ENCODE measurements at places on chromosomes 4 and X. TPM values are rescaled to one million over a fixed set of nuclear protein-coding genes. Genes with fewer than 3 reads are reported as not detected.

DNA sequence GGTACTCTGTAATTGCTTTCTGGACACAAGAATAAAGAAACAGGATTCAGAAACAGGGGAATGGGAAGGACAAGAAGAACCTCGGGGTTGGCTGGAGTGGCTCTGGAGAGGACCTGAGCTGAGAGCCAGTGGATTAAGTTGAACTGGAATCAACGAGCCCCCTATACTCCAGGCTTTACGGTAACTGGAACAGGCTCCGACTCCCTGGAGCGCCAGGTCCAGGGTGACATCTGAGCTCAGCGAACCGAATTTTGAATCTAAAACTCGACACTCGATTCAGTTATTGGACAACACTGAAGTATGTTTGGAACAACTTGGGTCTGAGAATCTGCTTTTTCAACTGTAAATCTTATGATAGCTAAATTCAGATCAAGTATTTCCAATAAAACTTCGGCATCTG lies 23.9 kb downstream of the HMX1 start:
- H3K27ac ChIP-seq, result no peak overlapping the region
- peaks cover 39% of the 10 kb centered on the region for H3K27me3 ChIP-seq
- DNase-seq, result no peak
- no peaks in the 10 kb centered on the region for H3K4me1 ChIP-seq
- no peak overlapping the region for H3K4me3 ChIP-seq
- H3K36me3 ChIP-seq, result no peaks in the 10 kb centered on the region

DNA sequence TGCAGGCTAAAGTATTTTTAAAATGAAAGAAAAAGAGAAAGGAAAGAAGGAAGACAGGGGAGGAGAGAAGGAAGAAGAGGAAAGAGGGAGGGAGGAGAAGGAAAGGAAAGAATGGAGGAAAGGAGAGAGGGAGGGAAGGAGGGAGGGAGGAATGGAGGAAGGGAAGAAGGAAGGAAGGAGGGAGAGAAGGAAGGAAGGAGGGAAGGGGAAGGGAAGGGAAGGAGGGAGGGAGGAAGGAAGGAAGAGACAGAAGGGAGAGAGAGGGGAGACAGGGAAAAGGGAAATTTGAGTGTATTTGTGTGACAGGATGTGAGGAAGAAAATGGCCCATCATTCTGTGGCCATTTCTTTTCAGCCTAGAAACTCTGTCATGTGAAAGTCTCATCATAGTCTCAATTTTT lies 14.9 kb upstream of the PLAC1 start:
- H3K4me3 ChIP-seq, result no peak overlapping the region
- H3K4me1 ChIP-seq, result peaks cover 40% of the 10 kb centered on the region
- no peaks in the 10 kb centered on the region for H3K27me3 ChIP-seq
- no peak for DNase-seq

- no peak for DNase-seq
- H3K4me3 ChIP-seq, result no peak overlapping the region
- no peaks in the 10 kb centered on the region for H3K27me3 ChIP-seq
- H3K4me1 ChIP-seq, result no peaks in the 10 kb centered on the region
- H3K27ac ChIP-seq, result no peak overlapping the region
Observed at GRCh38 chrX:17994429-17994828, 133.3 kb upstream of the RAI2 start.

DNA sequence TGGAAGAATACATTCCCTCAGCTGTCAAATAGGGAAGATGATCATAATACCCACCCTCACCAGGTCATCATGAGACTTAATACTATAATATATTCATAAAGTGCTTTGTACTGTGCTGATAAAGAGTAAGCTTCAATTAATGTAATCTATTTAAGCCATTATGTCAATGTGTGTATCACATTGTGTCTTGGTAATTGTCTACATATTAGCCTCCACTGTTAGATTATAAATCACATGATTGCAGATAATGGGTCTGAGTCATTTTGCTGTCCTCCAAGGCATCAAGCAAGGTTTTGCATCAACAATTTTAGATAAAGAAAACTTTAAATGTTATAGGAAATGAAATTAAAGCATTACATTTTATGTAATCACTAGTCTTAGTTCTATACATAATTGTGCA lies 45.2 kb upstream of the CEP135 start:
- no peak for DNase-seq
- no peak overlapping the region for H3K27ac ChIP-seq
- peaks cover 46% of the 10 kb centered on the region for H3K36me3 ChIP-seq
- H3K27me3 ChIP-seq, result no peaks in the 10 kb centered on the region

- H3K4me1 ChIP-seq, result peaks cover 6% of the 10 kb centered on the region
- no peak for DNase-seq
- no peak overlapping the region for H3K4me3 ChIP-seq
- no peak overlapping the region for H3K27ac ChIP-seq
Observed at GRCh38 chrX:84216881-84217280, 28.9 kb upstream of the RPS6KA6 start.

DNA sequence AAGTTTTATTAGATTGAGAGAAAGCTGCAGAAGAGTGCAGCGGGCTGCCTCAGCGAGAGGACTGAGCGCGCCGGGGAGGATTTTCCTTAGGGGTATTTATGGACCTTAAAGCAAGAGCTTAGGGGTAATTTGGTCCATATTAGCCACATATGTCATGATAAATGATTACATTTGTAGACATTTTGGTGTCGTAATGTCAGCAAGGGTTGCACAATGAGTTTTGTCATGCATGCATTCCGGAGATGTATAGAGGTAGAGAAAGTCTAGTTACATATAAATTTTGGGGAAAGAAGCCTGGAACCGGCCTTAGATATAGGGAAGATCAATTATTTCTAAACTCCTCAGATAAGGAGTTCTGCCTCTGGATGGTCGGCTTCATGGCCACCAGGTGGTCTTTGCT lies 10.0 kb downstream of the MGST2 start:
- no peak overlapping the region for H3K27ac ChIP-seq
- H3K27me3 ChIP-seq, result no peaks in the 10 kb centered on the region
- no peak overlapping the region for H3K4me3 ChIP-seq

DNA sequence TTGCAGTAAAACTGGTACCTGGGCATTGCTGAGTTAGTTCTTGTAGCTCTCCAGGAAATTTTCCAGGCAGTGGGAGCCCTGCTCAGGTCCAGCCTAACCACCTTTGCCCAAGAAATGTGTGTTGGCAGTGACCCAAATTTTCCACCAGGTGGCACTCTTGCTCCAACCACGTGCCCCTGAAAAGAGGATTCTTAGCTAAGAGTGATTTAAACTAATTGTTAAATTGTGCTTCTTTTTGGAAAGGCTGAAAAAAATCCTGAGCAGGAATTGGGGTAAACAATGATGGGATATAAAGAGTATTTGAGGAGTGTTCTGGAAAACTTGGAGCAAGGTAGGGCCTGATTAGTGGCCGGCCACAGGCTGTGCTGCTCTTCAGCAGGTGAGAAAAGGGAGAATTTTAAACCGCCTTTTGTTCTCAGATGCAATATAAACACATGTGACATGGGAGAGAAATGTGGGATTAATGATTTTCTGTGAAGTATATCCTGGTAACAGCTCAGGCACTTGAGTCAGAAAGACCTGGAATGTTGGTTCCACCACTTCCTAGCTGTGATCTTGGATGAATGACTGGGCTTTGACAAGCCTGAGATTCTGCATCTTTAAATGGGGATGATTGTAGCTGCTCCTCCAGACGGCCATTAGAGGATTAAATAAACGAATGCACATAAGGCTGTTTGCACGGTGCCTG lies 219.6 kb downstream of the PTTG2 start:
- peaks cover 21% of the 10 kb centered on the region for H3K4me1 ChIP-seq
- peak; percentile 73 for DNase-seq
- no peaks in the 10 kb centered on the region for H3K27me3 ChIP-seq
- no peak overlapping the region for H3K4me3 ChIP-seq
- H3K27ac ChIP-seq, result peak overlapping the region; percentile 8
- no peaks in the 10 kb centered on the region for H3K36me3 ChIP-seq

DNA sequence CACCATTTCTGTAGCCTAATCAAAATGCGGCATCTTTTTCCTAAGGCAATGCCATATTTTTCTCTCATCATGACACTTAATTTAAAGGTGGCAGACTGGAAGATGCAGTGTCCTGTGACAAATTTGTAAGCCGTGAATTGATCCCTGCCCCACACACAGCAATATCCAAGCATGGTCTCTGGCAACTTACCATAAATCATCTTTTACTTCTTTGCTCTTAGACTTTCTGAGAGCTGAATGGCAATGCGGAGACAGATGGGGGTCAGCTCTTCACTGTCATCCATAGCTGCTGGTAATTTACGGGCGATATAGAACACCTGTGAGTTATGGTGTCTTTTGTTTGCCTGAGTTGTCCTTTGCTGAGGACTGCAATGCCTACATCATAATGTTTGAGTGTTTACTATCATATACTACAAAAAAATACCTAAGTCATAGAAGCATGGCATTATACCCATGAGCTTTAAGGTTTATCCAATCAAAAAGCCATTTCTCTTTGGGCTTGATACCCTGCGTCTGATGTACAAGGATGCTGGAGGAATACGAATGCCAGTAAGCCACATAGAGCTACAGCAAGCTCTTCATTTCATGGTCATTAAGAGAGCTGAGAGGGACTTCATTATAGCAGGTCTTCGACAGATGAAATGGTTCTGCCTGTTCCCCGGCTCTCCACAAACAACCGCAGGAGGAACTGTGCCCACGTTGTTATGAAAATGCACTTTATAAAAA lies 148.1 kb downstream of the TRIML1 start:
- DNase-seq, result no peak
- no peak overlapping the region for H3K4me3 ChIP-seq
- no peaks in the 10 kb centered on the region for H3K36me3 ChIP-seq
- no peaks in the 10 kb centered on the region for H3K27me3 ChIP-seq
- H3K27ac ChIP-seq, result no peak overlapping the region
- no peaks in the 10 kb centered on the region for H3K4me1 ChIP-seq

DNA sequence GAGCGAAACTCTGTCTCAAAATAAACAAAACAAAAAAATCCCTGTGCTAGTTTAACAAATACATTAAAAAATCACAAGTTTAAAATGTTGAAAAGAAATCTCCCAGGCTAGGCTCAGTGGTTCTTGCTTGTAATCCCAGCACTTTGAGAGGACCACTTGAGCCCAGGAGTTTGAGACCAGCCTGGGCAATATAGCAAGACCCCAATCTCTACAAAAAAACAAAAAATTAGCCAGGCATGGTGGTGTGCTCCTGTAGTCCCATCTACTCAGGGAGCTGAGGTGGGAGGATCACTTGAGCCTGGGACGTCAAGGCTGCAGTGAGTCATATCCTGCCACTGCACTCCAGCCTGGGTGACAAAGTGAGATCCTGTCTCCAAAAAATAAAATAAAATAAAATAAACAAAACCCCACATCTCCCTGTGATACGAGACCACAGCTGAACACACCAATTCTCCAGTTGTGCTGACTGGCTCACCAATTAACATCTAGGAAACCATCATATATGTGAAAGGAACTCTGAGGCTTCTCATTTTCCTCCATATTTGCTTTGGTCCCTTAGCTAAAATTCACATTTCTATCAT lies 7.3 kb downstream of the RPS4X start:
- peaks cover 41% of the 10 kb centered on the region for H3K4me1 ChIP-seq
- peaks cover 30% of the 10 kb centered on the region for H3K36me3 ChIP-seq
- H3K27me3 ChIP-seq, result no peaks in the 10 kb centered on the region

GRCh38 chr4:93788712-93789111 lies 39.8 kb upstream of the ATOH1 start:
- no peak overlapping the region for H3K4me3 ChIP-seq
- no peaks in the 10 kb centered on the region for H3K4me1 ChIP-seq
- DNase-seq, result peak; percentile 32
- peaks cover 4% of the 10 kb centered on the region for H3K27me3 ChIP-seq
- no peaks in the 10 kb centered on the region for H3K36me3 ChIP-seq
- no peak overlapping the region for H3K27ac ChIP-seq

- no peaks in the 10 kb centered on the region for H3K27me3 ChIP-seq
- no peak overlapping the region for H3K4me3 ChIP-seq
- no peak overlapping the region for H3K27ac ChIP-seq
- H3K4me1 ChIP-seq, result no peaks in the 10 kb centered on the region
Observed at GRCh38 chr4:147195386-147195785, 249.7 kb upstream of the TTC29 start.

- no peak overlapping the region for H3K27ac ChIP-seq
- H3K36me3 ChIP-seq, result no peaks in the 10 kb centered on the region
- H3K4me3 ChIP-seq, result no peak overlapping the region
- H3K27me3 ChIP-seq, result no peaks in the 10 kb centered on the region
- H3K4me1 ChIP-seq, result peaks cover 19% of the 10 kb centered on the region
Observed at GRCh38 chrX:109707319-109707718, 25.7 kb downstream of the ACSL4 start.

DNA sequence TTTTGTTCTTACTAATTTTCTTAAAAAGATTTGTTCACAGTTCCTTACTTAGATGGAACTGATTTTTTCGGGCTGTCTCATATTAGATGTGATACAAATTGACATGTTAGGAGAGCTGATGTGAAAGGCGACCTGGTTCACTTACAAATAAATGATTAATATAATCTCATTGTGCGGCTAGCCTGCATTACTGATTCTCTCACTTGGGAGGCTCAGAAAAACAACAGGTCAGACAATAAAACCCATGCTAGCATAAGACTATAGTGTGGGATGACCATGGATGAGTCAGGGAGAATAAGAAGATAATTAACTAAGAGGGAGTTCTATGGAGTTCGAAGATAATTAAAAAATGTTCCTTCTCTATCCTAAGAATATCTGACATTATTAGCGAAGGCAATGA lies 40.8 kb downstream of the RTL9 start:
- no peaks in the 10 kb centered on the region for H3K27me3 ChIP-seq
- peaks cover 55% of the 10 kb centered on the region for H3K4me1 ChIP-seq
- H3K4me3 ChIP-seq, result no peak overlapping the region
- no peaks in the 10 kb centered on the region for H3K36me3 ChIP-seq

GRCh38 chr4:138202686-138203085 lies 39.5 kb downstream of the SLC7A11 start:
- peaks cover 23% of the 10 kb centered on the region for H3K36me3 ChIP-seq
- H3K27me3 ChIP-seq, result no peaks in the 10 kb centered on the region
- no peak overlapping the region for H3K27ac ChIP-seq
- H3K4me1 ChIP-seq, result peaks cover 11% of the 10 kb centered on the region

ASMT gene
- total RNA-seq, result not detected

PCYT1B gene
- not detected for total RNA-seq

ETDB gene
- total RNA-seq, result not detected

ZNF157 gene
- not detected for total RNA-seq

SPACA5 gene
- not detected for total RNA-seq

PABPC1L2B gene
- total RNA-seq, result not detected

RNF175 gene
- not detected for total RNA-seq

USP17L5 gene
- not detected for total RNA-seq

PYURF gene
- total RNA-seq, result 93.8 TPM

DDX53 gene
- total RNA-seq, result not detected
